ENCODE measurements at places on chromosomes 12 and 14.

- no peak for DNase-seq
Observed at GRCh38 chr12:129635021-129635685, 268.7 kb downstream of the TMEM132D start.

DNA sequence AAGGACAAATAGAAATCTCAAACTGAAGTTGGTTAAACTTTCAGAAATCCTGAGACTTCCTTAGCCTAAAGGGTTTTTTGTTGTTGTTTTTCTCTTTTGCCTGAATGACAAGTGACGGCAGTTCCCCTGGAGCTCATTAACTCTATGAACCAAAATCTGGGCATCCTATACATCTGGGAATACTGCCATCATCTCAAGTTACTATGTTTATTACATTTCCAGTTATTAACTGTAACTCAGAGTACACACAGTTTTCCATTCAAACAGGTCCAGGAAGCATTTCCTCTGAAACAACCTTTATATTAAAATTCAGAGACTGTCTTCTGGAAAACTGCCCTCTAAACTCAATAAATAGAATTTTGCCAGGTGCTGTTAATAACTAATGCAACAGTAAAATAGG, 55.6 kb upstream of the CDKL1 start:
- DNase-seq, result no peak

GRCh38 chr14:89215531-89215930, 201.5 kb downstream of the FOXN3 start:
- no peak for DNase-seq

- DNase-seq, result peak; percentile 24
Observed at GRCh38 chr12:126545411-126545810, 1480.2 kb downstream of the AACS start.

GRCh38 chr14:50272498-50272897, 39.5 kb downstream of the L2HGDH start:
- DNase-seq, result no peak

DNA sequence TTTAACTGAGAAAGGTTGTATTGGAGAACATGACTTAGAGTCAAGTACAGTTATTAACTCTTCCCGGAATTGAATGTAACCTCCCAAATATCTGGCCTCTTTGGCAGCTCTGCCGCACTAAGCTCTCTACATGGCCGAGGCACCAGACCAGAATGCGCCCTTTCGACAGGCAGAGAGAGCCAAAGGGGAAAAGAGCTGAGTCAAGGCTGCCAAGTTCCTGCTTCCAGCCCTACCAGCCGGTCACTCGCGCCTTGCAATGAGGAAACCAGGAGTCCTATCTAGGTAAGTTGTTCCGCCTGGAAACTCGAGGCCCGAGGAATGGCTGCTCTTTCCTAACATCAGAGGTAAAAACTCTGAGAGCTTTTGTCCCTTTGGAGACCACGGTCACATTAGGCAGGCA, 172.2 kb downstream of the BRMS1L start:
- DNase-seq, result no peak

DNA sequence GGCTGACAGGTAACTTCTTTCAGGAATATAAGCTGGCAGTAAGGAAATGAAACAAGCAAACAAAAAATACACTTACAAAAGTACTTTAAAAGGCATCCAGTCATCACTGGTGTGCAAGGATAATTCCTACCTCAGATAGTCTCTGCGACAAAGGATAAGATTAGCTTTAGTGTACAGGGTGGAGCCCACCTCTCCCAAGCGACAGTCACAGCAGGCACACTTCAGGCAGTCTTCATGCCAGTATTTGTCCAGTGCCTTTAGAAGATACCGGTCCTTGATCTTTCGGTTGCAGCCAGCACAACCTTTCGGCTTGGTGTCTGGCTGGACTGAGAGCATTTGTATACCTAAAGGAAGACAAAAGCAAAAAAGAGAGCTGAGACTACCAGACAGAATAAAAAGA, 5.4 kb downstream of the LMO3 start:
- no peak for DNase-seq
